ENCODE measurements at places on chromosomes 12 and 14. TPM values are rescaled to one million over a fixed set of nuclear protein-coding genes. Genes with fewer than 3 reads are reported as not detected.

- H3K27me3 ChIP-seq = no peaks in the 10 kb centered on the region
- peak within 1 kb of the TSS; percentile 67 for H3K4me3 ChIP-seq
- peaks cover 18% of the 10 kb centered on the region for H3K4me1 ChIP-seq
- no peaks in the 10 kb centered on the region for H3K36me3 ChIP-seq
Observed at GRCh38 chr12:104215638-104216297, at the start of gene TXNRD1. TSS of gene TXNRD1 (plus strand) at chr12:104215779. CDS start at chr12:104215803, 24 bp downstream.

GRCh38 chr12:76329159-76329558, 19.1 kb downstream of the BBS10 start:
- no peaks in the 10 kb centered on the region for H3K36me3 ChIP-seq
- no peak for DNase-seq
- no peak overlapping the region for H3K4me3 ChIP-seq
- no peaks in the 10 kb centered on the region for H3K27me3 ChIP-seq

DNA sequence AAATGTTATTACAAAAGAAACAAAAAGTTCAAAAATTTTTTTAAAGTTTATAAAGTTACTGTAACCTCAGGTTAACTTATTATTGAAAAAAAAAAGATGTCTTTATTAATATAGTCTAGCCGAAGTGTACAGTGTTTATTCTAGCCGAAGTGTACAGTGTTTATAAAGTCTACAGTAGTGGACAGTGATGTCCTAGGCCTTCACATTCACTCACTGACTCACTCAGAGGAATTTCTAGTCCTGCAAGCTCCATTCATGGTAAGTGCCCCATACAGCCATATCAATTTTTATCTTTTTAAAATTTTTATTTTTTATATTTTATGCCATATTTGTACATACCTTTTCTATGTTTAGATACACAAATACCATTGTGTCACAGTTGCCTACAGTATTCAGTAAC, 10.4 kb downstream of the ATG2B start:
- DNase-seq = no peak
- no peaks in the 10 kb centered on the region for H3K27me3 ChIP-seq
- peaks cover 3% of the 10 kb centered on the region for H3K36me3 ChIP-seq
- no peak overlapping the region for H3K27ac ChIP-seq
- no peak overlapping the region for H3K4me3 ChIP-seq

GRCh38 chr14:37168721-37169120, 3.7 kb downstream of the SLC25A21 start:
- H3K36me3 ChIP-seq = no peaks in the 10 kb centered on the region
- DNase-seq = no peak
- peaks cover 7% of the 10 kb centered on the region for H3K4me1 ChIP-seq
- no peak overlapping the region for H3K27ac ChIP-seq
- peaks cover 6% of the 10 kb centered on the region for H3K27me3 ChIP-seq

- no peak overlapping the region for H3K4me3 ChIP-seq
- peaks cover 7% of the 10 kb centered on the region for H3K4me1 ChIP-seq
- no peak for DNase-seq
Observed at GRCh38 chr14:102539544-102540314, 30.2 kb upstream of the ANKRD9 start.

DNA sequence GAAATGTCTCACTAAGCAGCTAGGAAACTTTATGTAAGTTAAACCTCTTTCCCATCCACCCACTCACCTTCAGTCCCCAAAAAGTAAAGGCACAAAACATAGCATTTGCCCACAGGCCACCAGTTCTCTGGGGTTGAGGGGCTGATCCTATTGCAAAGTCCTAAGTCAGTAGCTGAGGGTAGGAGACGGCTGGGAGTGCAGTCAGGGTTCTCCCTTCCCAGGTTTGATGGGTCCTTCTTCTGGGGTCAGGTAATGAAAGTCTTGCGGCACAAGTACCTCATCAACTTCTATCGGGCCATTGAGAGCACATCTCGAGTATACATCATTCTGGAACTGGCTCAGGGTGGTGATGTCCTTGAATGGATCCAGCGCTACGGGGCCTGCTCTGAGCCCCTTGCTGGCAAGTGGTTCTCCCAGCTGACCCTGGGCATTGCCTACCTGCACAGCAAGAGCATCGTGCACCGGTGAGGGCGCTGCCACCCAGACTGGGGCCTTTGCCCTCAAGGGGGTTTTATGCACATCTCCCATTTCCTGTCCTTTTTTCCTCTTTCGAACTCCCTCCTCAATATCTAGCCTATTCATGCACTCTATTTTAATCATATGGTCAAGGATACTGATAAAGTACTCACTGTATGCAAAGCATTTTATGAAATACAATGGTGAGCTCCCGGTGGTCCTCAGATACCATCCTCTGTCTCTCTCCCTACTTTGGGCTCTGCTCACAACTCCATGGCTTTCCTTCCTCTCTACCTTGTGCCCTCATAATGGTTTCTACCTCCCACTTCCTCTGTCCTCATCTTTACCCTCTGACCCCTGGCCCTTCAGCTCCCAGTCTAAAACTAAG, 986 bp downstream of the TSSK4 start:
- peaks cover 68% of the 10 kb centered on the region for H3K36me3 ChIP-seq
- H3K27ac ChIP-seq = no peak overlapping the region

DNA sequence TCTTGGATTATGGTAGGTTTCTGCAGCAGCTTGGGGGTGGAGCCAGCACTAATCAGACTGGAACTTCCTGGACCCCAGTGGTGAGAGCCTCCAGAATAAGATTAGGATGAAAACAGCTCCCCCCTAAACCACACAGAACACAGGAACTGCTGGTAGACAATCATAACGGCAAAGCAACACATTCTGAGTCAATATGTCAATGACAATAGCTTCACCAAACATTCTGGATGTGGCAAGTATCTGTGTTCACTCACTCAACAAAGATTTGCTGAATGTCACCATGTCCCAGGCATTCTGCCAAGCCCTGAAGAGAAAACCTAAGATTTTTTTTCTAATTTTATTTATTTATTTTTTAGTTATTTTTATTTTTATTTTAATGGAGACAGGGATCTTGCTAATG, 65.2 kb downstream of the LRRC74A start:
- H3K4me1 ChIP-seq = no peaks in the 10 kb centered on the region
- no peaks in the 10 kb centered on the region for H3K27me3 ChIP-seq
- no peaks in the 10 kb centered on the region for H3K36me3 ChIP-seq

DNA sequence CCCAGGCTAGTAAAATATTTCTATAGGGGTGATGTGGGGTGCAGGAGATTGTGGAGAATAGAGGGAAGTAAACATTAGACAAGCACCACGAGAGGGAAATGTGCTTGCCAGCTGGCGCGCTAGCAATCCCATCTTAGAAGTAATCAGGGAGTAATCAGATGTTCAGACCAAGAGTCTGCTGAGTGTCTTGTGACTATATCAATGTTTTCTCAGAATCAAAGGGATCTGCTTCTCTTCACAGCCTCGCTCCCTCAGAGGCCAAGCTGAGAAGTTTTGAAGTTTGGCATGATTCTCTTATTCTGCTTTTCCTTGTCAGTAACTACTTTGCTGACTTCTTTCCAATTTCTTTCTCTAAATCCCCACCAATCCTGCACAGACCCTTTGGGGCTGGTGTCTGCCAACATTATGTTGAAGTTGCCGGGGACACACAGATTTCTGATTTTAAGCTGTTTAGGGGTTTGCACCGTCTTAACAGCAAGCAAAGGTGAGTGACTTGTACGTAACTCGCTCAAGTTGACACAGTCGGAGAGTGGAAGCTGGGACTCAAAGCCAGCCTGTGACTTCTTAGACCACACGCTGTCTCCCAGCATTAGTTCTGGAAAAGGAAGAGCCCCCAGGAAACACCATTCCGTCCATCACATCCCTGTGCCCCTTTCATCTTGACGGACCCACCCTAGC, 22.0 kb upstream of the TSPAN9 start:
- no peaks in the 10 kb centered on the region for H3K36me3 ChIP-seq
- peaks cover 4% of the 10 kb centered on the region for H3K27me3 ChIP-seq
- no peak for DNase-seq
- H3K4me1 ChIP-seq = no peaks in the 10 kb centered on the region

GRCh38 chr12:51898506-51898905, 8.8 kb upstream of the ACVRL1 start:
- no peaks in the 10 kb centered on the region for H3K36me3 ChIP-seq
- no peaks in the 10 kb centered on the region for H3K27me3 ChIP-seq
- no peaks in the 10 kb centered on the region for H3K4me1 ChIP-seq
- H3K27ac ChIP-seq = no peak overlapping the region
- H3K4me3 ChIP-seq = no peak overlapping the region

GRCh38 chr12:92496790-92497189, 206.0 kb upstream of the PLEKHG7 start:
- no peak for DNase-seq
- H3K4me1 ChIP-seq = no peaks in the 10 kb centered on the region
- H3K27me3 ChIP-seq = no peaks in the 10 kb centered on the region

- no peaks in the 10 kb centered on the region for H3K4me1 ChIP-seq
- H3K27ac ChIP-seq = no peak overlapping the region
- no peaks in the 10 kb centered on the region for H3K27me3 ChIP-seq
- no peak for DNase-seq
- no peak overlapping the region for H3K4me3 ChIP-seq
Observed at GRCh38 chr14:31362746-31363145, 57.6 kb downstream of the HEATR5A start.

DNA sequence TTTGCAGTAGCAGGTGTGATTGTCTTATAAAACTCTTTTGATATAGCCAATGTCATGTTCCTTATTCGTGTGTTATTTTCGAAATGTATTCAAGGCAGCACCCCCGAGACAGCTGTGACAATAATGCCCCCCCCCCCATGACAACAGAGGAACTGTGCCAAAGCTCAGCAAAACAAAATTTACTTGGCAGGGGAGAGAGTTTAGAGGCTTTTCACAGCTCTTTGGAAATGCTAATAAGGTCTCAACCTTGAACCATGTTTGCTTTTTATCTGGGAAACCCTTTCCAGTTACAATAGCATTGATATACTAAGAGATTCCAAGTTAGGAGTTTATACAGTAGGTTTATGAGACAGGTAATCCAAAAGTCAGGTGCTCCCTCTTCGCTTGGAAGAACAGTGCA, 56.4 kb upstream of the USP44 start:
- H3K36me3 ChIP-seq = no peaks in the 10 kb centered on the region
- H3K4me3 ChIP-seq = no peak overlapping the region
- no peaks in the 10 kb centered on the region for H3K27me3 ChIP-seq

DNA sequence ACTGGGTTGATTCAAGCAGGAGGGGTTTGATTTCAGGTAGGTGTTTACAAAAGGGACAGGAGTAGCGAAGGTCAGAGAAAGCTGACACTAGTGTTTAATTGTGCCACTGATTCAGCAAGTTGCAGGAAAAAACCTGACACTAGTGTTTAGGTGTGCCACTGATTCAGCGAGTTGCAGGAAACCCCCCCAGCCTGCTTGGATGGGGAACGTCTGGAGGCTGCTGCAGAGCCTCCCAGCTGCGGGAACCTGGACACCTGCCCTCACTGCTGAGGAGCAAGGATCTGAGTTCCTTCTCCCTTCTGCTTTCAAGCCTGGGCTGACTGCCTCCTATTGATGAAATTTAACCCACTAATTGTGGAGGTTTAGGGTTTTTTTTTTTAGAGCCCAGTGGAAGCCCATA, 84.2 kb downstream of the AVPR1A start:
- no peaks in the 10 kb centered on the region for H3K36me3 ChIP-seq
- H3K4me1 ChIP-seq = no peaks in the 10 kb centered on the region
- no peaks in the 10 kb centered on the region for H3K27me3 ChIP-seq
- DNase-seq = no peak
- no peak overlapping the region for H3K4me3 ChIP-seq

DNA sequence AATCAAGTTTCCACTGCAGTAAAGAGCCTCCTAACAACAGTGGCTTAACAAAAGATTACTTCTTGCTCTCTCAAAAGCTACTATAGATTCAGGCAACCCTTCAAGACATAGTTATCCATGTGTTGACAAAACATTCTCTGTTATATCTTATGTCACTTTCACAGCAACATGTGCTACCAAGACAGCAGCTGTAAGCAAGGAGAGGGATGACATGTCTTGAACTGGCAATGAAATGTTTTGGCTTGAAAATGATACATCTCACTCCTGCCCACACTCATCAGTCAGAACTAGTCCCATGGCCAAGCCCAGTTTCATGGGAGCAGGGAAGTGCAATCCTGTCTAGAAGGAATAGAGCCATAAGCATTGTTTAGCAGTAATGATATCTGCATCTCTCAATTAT, 10.7 kb upstream of the GRIN2B start:
- H3K27me3 ChIP-seq = no peaks in the 10 kb centered on the region
- H3K4me3 ChIP-seq = no peak overlapping the region
- DNase-seq = no peak
- no peaks in the 10 kb centered on the region for H3K36me3 ChIP-seq
- no peak overlapping the region for H3K27ac ChIP-seq

- H3K27me3 ChIP-seq = no peaks in the 10 kb centered on the region
- H3K36me3 ChIP-seq = no peaks in the 10 kb centered on the region
- H3K4me3 ChIP-seq = no peak overlapping the region
- no peak overlapping the region for H3K27ac ChIP-seq
- H3K4me1 ChIP-seq = no peaks in the 10 kb centered on the region
- no peak for DNase-seq
Observed at GRCh38 chr12:130478786-130479185, 141.1 kb downstream of the PIWIL1 start.

DNA sequence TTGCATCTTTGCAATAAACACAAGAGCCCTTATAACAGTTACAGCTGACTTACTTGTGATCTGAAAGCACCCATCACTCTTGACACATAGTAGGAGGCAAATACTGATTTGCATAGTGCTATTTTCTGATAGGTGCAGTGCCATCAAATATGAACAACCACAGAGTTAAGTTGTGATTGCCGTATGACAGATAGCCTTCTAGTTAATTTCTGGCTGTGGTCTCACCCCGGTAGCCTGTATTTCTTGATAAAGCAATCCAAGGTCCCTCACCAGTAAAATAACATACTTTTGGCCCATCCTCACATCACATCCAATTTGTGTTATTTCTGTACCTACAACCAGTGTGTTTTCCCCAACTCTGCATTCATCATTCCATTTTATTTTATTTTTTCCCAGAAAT, 23.3 kb upstream of the STYK1 start:
- no peak overlapping the region for H3K27ac ChIP-seq
- no peaks in the 10 kb centered on the region for H3K4me1 ChIP-seq
- no peaks in the 10 kb centered on the region for H3K27me3 ChIP-seq
- H3K4me3 ChIP-seq = no peak overlapping the region

- peak; percentile 21 for DNase-seq
- H3K4me1 ChIP-seq = no peaks in the 10 kb centered on the region
- H3K36me3 ChIP-seq = no peaks in the 10 kb centered on the region
- no peak overlapping the region for H3K4me3 ChIP-seq
- no peaks in the 10 kb centered on the region for H3K27me3 ChIP-seq
- H3K27ac ChIP-seq = no peak overlapping the region
Observed at GRCh38 chr14:22218728-22219127, 370.3 kb downstream of the DAD1 start.

Gene AQP2
- total RNA-seq = not detected

Gene MANSC1
- total RNA-seq = 0.33 TPM

Gene MGAT2
- 15.1 TPM for total RNA-seq

Gene SIRT4
- not detected for total RNA-seq

Gene NINJ2
- total RNA-seq = 3.4 TPM

Gene DENND5B
- total RNA-seq = 0.25 TPM

Gene KCNA5
- total RNA-seq = not detected

Gene PMCH
- total RNA-seq = not detected

Gene DRAM1
- total RNA-seq = 1.3 TPM

Gene ZFP36L1
- total RNA-seq = 254 TPM

Gene CLEC14A
- not detected for total RNA-seq

Gene RNASE3
- total RNA-seq = not detected

Gene WNT1
- 2.7 TPM for total RNA-seq

Gene ZC3H10
- total RNA-seq = 8.9 TPM

Gene CCDC60
- total RNA-seq = not detected

Gene EXOC3L4
- not detected for total RNA-seq

Measured in CD4-positive, alpha-beta T cell (primary cell).